Stimulated activated effector memory CD8-positive, alpha-beta T cell treated with anti-CD3 and anti-CD28 coated beads, Interleukin-12 subunit alpha, Interleukin-12 subunit beta, amount 100 ng/mL, for 72 hours (primary cell): ENCODE measurements at places on chromosomes 7 and 10.

GRCh38 chr7:135217645-135218509 is 6.6 kb upstream of the WDR91 start:
- DNase-seq = no peak

DNA sequence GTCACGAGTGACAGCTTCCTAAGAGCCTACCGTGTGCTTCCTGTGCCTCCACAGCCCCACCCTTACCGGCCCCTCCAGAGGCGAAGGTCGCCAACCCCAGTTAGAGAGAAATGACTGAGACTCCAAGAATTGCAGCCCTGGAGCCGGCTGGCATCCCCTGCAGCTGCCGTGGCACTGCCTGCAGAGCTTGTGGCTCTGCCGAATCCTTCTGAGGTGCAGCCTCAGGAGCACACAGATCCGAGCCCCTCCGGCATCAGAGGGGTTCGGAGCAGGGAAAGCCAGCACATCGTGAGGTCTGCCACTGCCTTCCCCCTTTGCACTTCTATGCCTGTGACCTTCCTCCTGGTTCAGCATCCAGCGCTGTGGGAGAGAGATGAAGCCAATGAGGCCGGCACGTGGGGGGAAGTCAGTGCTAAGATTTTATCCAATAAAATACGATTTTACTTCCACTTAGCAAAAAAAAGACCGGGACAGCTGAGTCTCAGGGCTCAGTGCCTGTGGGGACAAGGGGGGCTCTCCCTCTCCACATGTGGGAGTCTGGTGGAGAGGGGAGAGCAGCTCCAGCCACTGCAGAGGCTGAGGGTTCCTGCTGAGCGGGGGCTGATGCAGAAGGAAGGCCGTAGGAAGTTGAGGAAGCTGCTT is 80.1 kb downstream of the TCERG1L start:
- no peak for DNase-seq

- DNase-seq = no peak
These were observed 262.8 kb upstream of the GRB10 start for GRCh38 chr7:51045319-51046102.

DNA sequence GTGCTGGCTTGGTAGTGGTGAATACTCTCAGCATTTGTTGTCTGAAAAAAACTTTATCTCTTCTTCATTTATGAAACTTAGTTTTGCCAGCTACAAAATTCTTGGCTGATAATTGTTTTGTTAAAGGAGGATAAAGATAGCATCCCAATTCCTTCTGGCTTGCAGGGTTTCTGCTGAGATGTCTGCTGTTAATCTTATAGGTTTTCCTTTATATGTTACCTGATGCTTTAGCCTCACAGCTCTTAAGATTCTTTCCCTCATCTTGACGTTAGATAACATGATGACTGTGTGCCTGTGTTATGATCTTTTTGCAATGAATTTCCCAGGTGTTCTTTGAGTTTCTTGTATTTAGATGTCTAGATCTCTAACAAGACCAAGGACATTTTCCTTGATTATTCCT is 9.9 kb upstream of the MRPS33 start:
- no peak for DNase-seq

- DNase-seq = no peak
These were observed 133.3 kb downstream of the KCNMA1 start for GRCh38 chr10:77504196-77504872.

DNA sequence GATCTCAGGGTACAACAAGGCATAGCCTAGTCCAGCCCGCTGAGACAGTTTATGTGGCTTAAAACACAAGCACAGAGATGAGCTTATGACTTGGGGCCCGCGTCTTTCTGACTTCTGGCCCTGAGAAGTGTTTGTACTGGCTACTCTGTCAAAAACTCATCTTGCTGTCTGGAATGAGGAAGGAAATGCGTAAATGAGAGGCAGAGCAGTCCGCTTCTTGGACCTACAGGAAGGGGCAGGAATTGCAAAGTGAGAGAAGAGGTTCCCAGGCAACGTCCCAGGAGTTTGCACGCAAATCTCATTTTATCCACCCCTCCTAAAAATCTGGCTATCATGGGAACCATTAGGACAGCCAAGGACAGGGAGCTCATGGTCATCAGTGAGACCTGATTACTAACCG is 5.5 kb downstream of the ANXA11 start:
- DNase-seq = no peak

GRCh38 chr7:52747817-52748216 is 287.6 kb upstream of the POM121L12 start:
- no peak for DNase-seq

DNA sequence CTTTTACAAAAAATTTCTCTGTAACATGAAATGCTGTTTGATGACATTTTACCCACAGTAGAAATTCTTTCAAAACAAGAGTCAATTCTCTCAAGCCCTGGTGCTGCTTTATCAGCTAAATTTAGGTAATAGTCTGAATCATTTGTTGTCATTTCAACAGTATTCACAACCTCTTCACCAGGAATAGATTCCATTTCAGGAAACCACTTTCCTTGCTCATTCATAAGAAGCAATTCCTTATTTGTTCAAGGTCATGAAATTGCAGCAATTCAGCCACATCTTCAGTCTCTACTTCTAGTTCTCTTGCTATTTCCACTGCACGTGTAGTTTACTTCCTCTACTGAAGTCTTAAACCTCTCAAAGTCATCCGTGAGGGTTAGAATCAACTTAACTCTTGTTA is 14.1 kb downstream of the STAG3 start:
- DNase-seq = no peak

DNA sequence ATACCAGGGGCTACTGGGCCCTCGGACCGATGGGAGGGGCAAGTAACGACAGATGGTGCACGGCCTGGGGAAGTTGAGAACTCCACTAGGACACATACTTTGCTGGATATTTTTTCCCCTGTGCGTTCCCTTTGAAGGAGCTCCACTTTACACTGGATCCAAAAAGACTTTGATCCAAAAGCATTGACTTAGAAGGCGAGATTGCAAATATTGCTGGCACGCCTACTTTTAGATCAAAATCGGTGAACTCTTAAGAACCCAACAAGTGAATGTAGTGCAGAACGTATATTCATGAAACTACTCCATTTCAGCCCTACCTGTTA is 436 bp upstream of the SLC25A13 start:
- DNase-seq = no peak

DNA sequence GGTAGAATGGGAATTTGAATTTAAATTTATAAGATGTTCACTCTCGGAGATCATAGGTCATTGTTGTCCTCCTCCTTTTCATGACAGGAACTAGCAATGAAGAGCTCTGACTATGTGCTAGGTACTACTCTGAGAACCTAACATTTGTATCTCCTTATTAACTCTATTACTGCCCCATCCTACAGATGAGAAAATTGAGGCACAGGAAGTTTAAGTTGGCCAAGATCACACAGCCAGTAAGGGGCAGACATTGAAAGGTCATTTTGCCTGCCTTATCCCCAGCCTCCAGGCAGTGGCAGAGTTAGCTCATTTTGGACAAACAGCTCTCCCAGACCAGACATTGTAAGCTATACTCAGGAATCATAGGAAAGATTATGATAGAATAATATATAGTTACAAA is 6.0 kb downstream of the SRGN start:
- DNase-seq = no peak

DNA sequence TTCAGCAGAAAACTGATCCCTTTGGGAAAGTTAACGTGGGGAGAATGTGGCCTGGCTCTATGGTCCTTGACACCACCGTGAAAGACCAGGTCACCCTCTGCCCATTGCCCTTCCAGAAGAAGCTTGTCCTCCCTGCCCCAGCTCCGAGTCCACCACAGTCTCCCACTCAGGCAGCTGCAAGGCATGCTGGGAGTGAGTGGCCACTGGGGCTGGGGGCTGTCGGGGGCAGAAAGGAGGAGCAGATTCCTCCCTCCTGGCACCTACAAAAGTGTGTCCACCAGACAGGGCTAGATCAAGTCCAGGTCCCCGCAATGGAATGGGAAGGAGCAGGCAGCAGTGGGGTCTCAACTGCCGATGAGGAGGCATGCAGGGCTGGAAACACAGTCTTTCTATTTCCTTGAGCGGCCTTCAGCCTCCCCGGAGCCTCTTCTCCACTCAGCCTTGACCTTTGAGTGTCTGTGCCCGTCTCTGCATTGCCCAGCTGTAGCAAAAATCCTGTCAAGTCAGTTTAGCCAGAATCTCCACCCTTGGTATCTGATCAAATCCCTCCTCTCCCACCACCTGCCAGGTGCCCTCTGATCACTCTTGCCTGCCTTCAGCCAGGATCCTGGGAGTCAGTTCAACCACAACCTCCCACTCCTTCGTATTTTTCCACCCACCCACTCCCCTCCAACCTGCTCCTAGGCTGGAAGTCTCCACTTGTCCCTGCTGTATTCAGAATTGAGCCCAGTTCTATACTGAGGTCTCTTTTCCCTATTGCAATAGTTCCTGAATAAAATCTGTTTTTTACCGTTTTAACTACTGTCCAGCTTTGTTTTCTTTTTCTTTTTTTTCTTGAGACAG is 6.9 kb upstream of the ZNF316 start:
- no peak for DNase-seq

GRCh38 chr10:118926903-118927302 is 102.6 kb upstream of the NANOS1 start:
- DNase-seq = no peak

DNA sequence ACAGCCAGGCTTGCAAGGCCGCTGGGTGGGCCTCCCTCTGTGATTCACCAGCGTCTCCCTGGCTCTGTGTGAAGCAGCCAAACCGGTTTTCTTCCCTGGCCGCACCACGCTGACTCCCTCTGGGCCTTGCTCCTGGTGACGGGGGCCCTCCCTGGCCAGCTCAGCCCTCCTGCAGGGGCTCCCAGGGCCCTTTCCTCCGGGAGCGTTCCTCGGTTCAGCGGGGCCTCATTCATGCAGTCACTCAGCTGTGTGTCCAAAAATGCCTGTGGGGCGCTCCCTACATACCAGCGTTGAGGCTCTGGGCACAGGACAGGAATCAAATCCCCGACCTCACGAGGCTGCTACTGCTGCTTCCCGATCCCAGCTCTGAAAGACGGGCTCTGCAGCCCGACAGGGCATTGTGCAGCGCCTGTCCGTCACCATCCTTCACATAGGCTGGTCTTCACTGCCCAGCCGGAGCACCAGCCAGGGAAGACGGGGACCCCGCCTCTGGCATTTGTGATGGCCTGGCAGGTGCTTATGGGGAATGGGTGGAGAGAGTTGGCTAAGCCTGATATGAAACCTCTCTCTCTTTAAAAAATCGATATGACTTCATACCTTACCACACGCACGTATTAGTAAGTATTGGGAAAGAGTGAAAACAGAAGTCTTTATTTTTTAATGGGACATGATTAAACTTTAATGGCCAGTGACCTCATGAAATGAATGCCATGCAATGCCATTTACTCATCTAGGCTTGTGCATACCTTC is 110.0 kb upstream of the SHH start:
- no peak for DNase-seq

- DNase-seq = no peak
These were observed 72.5 kb downstream of the C10orf90 start for GRCh38 chr10:126598009-126598408.

- no peak for DNase-seq
These were observed 410.8 kb upstream of the ETV1 start for GRCh38 chr7:14400271-14400670.

DNA sequence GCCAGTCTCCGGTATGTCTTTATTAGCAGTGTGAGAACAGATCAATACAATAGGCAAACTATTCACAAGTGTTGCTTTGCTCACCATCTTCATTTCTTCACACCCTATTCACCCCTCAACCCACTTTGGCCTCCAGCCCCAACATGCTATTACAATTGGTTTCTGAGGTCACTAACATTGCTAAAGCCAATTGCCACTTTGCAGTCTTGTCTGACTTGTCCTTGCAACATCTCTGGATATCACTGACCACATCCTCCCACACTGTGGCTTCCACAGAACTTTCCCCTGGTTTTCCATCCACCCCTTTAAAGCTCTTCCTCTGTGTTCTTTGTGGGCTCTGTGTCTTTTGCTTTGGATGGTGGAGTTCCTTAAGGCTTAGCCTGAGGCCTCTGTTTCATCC is 5.2 kb upstream of the APBB1IP start:
- no peak for DNase-seq

GRCh38 chr7:37927773-37928444 is 7.5 kb downstream of the EPDR1 start:
- no peak for DNase-seq

- DNase-seq = no peak
These were observed 103.7 kb downstream of the RNF216 start for GRCh38 chr7:5677538-5678294.

DNA sequence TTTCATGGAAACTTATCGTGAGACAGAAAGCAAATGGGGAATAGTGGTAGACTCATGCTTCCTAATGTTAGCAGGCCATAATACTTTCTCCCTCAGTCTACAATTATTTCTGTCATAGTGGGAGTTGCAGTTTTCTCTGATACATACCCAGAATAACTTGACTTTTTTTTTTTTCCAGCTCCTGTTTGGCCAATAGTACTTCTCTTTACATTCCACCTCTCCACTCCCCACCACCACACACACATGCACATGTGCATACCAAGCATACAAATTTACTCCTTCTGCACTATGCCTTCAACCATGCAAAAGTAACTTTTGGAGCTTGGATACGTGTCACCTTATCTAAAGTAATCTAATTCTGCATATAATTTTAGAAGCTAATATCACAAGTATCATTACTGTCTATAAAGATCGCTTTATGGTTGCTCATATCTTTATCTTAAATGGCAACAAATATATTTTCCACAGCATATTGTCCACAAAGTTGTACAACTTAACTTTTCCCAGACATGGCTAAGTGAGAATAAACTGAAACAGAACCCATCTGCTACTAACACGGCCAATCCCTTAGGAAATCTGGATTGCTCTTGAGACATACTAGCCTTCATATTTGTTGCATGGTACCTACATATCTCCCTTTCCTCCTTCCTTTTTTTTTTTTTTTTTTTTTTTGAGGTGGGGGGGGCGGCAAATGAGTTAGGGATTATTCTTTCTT is 49.0 kb downstream of the TES start:
- no peak for DNase-seq
